ENCODE measurements at places on chromosomes 2 and 18.

DNA sequence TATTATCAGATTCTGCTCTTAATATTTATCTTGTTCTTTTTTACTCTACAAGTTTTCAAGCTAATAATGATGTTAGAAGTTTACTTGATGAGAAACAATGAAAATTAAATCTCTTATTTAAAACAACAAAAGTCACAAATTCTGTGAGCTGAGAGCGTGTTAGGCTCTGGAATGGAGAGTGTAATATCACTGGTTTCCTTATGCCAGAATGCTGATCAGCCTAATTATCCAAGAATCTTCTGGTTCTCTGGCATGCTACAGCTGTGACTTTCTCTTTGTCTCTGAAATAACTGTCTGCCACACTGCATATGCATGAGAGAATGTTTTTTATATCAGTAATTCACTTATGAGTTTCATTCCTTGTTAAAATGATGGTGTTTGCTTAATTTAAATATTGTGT is 236.7 kb downstream of the PARD3B start:
- no peak for DNase-seq

DNA sequence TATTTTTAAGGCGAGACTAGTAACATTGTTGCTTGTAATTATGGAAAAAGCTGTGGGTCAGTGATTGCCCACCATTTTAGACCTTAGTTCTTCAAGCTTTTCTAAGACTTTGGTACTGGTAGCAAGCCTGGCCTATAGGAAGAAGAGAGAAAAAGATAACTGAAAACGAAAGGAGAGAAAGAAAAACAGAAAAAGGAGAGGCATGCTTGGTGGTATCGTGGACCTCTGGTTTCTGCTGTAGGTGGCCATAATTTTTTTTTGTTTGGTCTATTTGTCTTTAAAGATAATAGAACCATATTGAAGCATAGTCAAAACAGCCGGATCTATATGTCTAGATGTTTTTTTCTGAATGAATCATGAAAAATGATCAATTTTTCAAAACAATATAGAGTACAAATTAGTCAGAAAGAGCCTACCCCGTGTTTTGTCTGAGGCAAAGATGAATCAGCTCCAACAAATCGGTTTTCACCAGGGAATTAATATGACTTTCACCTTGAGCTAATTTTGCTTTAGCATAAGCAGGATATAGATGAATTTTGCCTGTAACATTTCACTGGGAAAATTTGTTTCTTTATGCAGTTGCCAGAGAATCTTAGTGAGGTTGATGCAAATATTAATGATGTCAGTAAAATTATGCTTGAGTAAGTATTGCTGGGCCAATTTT is 45.7 kb downstream of the CCDC85A start:
- no peak for DNase-seq

DNA sequence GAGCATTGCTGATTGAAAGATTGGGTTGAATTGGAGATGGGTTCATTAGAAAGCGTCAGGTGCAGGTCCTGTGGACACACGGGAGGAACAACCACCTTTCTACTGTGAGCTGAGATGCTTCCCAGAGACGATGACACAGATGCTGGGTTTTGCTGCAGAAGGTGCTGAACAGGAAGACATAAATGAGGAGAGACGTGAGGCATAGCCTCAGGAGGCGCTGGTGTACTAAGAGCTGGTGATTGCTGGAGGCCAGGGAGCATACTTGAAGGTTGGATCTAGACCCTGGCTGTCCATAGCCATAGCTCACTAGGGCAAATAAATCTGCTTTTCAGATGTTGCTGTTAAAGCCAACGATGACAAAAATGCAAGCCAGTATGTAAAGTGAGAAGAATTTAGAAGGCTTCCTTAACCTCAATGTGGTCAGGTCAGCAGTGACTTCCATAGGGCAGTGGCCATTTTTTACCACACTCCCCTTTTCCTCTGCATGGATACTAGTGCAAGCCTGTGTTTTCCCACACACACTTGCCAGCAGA is 153.7 kb downstream of the SOX11 start:
- no peak for DNase-seq

DNA sequence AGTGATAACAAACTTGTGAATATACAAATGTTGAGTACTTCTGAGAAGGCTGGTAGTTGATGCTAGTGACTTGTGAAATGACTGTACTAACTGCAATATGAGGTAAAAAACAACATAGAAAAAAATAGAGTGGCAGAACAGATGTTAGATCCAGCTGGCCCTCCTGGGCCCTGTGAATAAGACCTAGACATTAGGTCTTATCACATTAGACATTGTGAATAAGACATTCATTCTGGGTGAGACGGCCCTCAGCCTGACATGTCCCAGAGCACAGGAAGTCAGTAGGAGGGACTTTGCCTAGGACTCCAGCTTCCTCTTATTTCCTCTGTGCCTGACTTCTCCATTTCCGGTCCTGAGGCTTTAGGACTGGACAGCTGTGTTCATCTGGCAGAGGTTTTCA is 22.9 kb downstream of the DOK1 start:
- no peak for DNase-seq

Measured in AG08396 (cell line).